Fibroblast of skin of left quadriceps (primary cell): ENCODE measurements at places on chromosomes 12 and 14.

DNA sequence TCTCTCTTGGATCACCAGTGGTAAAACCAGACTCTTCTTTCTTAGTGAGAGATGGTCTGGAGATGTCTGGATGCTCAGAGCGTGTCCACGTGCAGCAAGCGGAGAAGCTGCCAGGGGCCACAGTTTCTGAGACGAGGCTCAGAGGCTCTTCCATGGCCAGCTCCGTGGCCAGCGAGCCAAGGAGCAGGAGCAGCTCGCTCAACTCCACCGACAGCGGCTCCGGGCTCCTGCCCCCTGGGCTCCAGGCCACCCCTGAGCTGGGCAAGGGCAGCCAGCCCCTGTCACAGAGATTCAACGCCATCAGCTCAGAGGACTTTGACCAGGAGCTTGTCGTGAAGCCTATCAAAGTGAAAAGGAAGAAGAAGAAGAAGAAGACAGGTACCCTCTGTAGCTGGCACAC is 69.0 kb downstream of the TECPR2 start:
- no peak for DNase-seq

GRCh38 chr14:105086833-105087307 is 21.6 kb upstream of the GPR132 start:
- no peak for DNase-seq

DNA sequence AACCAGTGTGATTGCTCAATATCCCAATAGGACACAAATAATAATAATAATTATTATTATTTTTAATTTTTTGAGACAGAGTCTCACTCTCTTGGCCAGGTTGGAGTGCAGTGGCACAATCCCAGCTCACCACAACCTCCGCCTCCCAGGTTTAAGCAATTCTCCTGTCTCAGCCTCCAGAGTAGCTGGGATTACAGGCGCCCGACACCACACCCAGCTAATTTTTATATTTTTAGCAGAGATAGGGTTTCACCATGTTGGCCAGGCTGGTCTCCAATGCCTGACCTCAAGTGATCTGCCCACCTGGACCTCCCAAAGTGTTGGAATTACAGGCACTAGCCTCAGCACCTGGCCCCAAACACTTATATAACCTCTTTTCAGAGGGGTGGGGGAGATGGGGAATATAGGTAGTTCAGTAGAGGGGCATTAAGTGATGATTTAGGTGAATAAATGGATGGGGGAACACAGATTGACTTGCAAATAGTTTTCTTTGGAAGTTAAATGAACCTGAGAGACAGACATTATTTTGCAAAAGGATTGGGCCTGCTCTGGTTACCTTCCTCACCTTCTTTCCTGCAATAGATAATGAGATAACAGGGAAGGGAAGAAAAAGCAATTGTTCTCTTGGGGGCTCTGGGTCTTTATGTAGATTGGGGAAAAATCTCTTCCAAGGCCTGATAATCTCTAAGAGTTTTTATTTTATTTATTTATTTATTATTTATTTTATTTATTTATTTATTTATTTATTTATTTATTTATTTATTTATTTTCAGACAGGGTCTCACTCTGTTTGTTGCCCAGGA is 57.7 kb downstream of the RESF1 start:
- no peak for DNase-seq

- no peak for DNase-seq
Observed at GRCh38 chr14:65226824-65227604, 124.7 kb upstream of the MAX start.

DNA sequence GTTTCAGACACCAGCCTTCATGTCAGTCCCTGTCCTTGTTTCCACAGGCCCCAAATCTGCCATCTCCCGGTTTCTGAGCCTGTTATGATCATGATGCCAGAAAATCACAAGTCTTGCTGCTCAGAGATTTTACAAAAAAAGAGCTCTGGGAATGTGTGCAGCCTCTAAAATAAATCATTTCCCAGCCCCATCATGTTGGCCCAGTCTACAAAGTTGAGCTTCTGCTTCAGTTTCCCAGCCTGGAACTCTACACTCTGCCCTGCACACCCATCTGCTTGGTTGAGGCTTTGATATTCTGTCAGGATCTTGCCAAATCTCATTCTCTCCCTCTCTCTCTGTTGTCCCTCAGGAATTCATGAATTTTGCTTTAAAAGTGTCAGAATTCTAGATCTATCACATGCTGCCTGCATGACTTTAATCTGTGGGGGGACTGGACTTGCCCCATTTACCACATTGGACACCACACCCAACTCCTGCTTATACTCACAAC is 45.5 kb downstream of the NELL2 start:
- DNase-seq: no peak

DNA sequence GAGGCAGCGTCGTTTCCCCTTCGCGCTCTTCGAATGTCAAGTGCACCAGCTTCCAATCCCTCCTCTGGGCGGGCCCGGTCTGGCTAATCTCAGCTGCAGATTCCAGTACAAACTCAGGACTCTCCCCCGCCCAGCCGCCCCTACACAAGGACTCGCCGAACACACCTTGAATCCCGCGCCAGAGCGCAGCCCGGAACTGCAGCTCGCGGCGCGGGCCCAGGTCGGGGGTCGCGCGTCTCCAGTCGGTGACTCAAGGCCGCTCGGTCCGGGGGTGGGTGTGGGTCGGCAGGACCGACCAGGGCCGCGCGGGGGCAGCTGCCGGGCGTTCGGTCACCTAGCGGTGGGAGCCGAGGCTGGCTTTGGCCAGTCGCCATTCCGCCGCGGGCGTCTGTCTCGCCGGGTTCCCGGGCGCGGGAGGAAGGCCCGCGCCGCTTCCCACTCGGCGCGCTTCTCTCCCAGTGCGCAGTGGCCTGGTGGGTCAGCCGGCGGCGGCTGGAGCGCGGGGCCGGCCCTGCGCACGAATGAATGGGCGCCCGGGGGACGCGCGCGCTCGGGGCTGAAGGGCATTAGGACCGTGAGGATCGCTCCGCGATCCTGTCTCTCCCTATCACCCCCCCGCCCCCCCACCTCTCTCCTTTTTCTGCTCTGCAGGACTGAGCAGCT is at the start of gene GALNT16:
Gene GALNT16 (plus strand): TSS at position 632 of the 663 bp plus-strand sequence. CDS start 133 bp downstream, outside the sequence.
- DNase-seq: no peak

GRCh38 chr14:75454963-75455546 is 27.2 kb downstream of the JDP2 start:
- DNase-seq: peak; percentile 39

GRCh38 chr12:111033281-111034082 is 113.1 kb upstream of the MYL2 start:
- no peak for DNase-seq

DNA sequence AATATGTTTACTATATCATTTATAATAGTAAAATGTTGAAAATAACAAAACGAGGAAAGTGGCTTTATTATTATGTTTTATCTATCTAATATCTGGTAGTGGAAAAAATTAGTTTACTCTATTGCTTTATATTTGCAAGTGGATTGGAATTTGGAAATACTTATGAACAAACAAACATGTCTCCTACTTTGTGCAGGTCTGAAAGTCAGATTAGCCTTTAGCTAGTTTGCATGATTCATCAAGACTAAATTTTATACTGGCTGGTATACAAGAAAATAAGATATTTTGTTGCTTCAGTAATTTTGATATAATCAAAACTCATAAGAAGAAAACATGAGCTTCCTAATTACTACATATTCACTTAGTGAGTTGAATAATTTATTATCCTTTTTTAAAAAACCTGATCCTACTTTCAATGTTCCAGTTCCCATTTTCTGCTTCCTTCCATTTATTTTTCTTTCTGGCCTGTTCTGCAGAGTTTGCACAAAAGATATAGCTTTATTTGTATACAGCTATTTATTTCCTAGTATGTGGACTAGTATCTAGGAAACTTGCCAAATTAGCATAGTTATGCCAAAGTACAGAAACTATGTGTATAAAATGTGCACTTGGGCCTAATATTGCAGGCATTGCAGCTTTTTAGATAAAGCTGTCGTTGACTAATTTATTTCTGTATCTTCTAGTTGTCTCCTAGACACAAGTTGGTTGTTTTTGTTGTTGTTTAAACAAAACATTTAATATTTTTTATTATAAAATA is 122.0 kb downstream of the AKAP6 start:
- DNase-seq: no peak

DNA sequence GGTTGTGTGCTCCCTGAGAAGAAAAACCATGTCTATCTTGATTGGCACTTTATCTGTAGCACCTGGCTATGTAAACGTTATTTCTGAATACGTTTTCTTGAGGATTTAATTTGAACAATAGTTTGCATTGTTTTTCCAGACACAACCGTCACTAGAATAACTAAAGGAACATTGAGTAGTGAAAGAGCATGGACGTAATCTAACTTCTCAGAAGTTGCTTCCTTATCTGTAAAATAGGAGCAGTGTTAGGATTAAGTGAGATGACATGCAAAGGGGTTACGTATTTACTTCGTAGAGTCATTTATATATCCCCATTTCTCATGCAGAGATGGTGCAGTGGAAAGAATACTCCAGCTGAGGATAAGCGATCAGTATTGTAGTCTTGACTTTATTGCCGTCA is 8.1 kb downstream of the AEBP2 start:
- no peak for DNase-seq

GRCh38 chr14:76133103-76133502 is 18.6 kb upstream of the GPATCH2L start:
- DNase-seq: no peak

- DNase-seq: no peak
Observed at GRCh38 chr12:56880125-56880992, 53.8 kb downstream of the SDR9C7 start.

- peak; percentile 23 for DNase-seq
Observed at GRCh38 chr12:5013266-5013730, 30.4 kb upstream of the KCNA5 start.

- no peak for DNase-seq
Observed at GRCh38 chr12:65014504-65015271, 106.4 kb downstream of the WIF1 start.

DNA sequence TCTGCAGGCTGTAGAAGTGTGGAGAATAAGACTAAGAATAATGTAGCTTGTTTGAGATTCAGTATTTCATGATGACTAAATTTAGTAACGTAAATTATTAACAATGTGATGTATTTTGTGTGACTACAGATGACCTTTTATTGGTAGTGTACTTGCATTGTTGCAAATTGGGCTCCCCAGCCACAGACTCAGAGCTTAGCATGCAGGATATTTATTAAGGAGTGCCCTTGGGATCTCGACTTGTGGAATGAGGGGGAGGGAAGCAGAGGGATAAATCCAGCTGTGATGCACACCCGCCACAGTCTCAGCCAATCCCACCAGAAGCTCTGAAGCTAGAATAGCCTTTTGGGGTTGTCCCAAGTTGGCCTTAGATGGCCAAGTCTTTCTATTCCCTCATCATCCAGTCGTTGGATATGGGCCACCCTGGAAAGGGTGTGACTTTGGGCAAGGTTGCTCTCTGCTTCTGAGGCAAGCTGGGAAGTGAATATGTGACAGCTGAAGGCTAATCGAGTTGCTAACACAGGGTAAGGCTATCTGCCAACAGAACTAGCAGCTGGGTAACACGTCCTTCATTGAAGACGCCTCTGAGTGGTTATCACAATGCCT is 42.1 kb upstream of the USP44 start:
- DNase-seq: no peak

GRCh38 chr14:24038686-24039085 is 13.1 kb upstream of the CARMIL3 start:
- DNase-seq: no peak

DNA sequence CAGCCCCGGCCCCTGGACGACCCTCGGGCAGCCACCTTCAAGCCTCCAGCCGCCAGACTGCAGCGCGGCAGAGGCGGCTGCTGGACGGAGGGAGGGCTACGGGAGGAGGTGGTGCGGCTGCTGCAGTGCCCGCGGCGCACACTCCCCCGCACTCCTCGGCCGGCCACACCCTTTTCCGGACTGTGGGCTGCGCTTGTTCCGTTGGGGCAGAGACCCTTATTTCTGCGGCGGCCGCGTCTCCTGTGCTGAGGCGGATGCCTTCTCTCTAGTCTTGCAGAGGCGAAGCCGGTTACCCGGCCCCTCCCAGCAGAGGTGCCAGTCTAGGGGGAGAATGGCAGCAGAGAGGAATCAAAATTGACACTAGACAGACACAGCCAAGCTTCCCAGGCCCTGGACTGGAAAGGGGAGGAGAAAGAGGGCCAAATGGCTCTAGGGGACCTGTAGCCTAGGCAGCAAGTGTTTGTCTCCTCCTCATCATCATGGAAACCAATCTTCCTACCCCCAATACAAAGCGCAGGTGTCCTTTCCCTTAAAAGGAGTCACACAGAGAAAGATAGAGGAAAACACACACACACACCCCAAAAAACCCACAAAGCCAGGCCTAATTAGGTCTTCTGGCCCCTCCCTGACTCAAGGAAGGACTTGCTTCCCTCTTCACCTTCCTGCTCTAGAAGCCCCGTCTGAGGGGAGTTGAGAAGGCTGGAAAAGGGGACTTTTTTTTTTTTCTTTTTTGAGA is 1.3 kb downstream of the ESYT1 start:
- DNase-seq: no peak

DNA sequence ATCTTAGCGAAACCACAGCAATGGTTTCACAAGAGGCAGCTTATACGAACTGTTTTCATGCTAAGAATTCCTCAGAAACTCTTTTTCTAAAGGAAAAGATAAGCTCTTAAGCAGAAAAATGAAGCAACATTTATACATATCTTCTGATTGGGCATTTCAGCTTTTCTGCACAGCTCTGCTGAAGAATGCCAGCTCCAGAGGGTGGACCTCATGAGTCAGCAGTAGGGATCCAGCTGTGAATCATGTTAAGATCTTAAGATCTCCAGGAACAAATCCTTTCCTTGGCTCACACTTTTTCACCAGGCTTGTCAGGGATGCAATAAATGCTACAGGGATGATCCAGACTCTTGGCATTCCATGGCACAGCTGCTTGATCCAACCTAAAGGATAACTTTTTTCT is 477.1 kb upstream of the CCDC196 start:
- DNase-seq: peak; percentile 63

DNA sequence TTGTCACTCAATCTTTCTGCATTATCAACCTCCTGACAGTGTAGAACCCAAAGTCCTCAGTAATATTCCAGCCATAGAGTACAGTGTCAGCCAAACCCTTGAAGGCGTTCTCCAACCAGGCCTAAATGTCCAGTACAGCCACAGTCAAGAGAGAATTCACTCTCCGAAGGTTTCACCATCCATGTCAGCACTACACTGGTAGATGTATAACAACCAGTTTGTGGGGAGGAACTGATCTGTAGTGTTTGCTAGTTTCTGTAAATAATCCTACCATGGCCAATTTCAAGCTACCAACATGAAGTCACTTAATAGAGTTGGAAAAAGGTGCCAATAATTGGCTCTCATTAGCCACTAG is 456 bp upstream of the MDP1 start:
- DNase-seq: no peak

DNA sequence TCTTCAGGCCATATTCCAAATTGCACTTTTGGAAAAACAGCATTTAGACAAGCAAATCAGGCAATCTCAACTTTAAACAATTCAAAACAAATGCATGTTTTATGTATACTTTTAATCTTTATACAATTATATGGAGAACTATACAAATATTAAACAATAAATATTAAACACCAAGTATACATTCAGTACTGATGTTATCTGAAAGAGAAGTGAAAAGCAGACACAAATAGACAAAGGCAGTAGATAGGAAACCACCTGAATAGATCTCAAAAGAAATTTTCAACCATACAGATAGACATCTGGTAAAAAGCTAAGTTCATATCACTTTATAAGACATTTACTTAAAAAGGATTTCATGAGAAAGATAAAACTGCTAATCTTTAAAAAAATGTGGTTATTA is 65.2 kb downstream of the ZC3H14 start:
- no peak for DNase-seq

- DNase-seq: no peak
Observed at GRCh38 chr12:122084857-122085405, 6.4 kb downstream of the MLXIP start.

- DNase-seq: peak; percentile 21
Observed at GRCh38 chr14:99395909-99396530, 84.6 kb downstream of the SETD3 start.
